Brain pericyte (primary cell): ENCODE measurements at places on chromosomes 11 and 22.

DNA sequence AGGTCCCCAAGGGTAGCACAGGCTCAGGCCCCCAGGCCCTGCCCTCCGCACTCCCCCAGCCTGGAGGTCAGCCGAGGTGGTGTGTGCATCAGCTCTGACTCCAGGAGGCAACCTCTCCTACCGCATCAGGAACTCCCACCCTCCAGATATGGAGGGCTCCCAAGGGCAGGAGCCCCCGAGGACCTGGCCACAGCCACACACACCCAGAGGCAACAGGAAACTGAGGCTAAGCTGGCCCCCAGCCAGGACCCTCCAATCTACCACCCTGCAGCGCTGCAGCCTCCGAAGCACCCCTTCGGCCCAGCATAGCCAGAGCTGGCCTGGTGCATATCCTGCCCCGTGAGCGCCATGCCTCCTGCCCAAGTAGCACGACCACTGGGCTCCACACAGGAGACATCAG lies 104.0 kb downstream of the MED15 start:
- DNase-seq = no peak

- DNase-seq = no peak
These were observed 1.5 kb downstream of the ZP1 start for GRCh38 chr11:60868682-60869450.

DNA sequence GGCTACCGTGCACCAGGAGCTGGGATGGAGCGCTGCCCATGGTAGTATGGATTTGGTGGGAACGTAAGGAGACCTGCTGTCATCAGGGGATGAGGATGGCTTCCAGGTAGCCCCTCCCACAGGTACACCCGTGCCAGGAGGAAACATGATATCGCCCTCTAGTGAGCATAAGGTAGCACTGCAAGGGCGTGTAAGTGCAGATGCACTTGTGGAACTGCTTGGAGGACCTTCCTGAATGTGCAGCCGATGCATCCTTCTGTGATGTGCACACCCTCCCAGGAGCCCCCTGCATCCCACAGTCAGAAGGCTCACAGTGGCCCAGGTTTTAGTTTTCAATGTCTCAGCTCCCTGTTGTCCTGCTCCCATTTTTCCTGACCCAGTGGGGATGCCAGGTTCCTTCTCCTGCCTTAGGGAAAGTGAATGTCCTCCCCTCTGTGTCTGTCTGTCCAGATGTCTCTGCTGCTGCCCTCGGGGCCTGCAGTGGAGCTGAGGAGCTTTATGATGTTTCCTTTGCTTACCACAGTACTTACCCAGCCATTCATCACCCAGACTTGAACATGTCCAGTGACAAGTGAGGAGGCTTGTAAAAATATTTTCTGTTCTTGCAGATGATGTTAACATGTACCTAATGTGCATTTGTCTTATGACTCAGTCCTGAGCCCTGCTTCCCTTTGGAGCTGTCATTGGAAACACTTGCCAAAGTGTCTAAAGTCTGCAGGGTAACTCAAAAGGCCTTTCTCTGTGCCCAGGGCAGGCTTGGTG lies 49.2 kb downstream of the DBX1 start:
- peak; percentile 68 for DNase-seq

- DNase-seq = no peak
These were observed 24.3 kb downstream of the SLC25A18 start for GRCh38 chr22:17587629-17588028.

DNA sequence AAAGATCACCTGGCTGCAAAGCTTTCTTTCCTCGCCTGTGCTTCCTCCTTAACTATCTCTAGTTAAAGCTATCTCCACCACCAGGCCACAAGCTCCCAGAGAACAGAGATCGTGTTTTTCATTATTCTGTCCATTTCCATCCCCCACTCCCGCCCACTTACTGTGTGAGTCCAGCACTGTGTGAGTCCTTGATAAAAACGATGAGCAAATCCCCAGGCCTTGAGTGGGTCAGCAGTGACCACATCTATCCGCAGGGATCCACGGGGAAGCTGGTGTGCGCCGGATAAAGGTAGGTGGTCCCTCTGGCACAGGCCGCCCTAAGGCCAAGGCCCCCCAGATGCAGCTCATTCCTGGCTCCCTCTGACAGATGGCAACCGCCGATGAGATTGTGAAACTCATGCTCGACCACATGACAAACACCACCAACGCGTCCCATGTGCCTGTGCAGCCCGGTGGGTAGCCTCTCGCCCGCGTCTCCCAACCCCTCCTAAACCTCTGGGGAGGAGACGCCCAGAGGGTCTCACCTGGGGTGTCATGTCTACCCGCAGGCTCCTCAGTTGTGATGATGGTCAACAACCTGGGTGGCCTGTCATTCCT lies 9.3 kb downstream of the TKFC start:
- DNase-seq = no peak

GRCh38 chr11:62444236-62444833 lies 25.5 kb downstream of the SCGB1A1 start:
- DNase-seq = peak; percentile 70
